Right lobe of liver (tissue), 6 donors: ENCODE measurements at places on chromosomes 5 and 9. TPM values are rescaled to one million over a fixed set of nuclear protein-coding genes. Genes with fewer than 3 reads are reported as not detected.

Gene PCDHGA7
- 0.92 TPM for total RNA-seq

Gene SSNA1
- 25.1 TPM for total RNA-seq

Gene CER1
- total RNA-seq, result not detected

Gene FGF18
- total RNA-seq, result not detected

Gene PCDHGA12
- total RNA-seq, result 0.99 TPM
